ENCODE measurements at places on chromosomes 2 and 18.

DNA sequence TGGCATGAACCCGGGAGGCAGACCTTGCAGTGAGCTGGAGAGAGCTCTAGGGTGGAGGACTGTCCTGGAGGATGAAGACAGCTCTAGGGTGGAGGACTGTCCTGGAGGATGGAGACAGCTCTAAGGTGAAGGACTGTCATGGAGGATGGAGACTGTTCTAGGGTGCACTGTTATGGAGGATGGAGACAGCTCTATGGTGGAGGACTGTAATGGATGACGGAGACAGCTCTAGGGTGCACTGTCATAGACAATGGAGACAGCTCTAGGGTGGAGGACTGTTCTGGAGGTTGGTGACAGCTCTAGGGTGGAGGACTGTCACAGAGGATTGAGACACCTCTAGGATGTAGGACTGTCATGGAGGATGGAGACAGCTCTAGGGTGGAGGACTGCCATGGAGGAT lies 21.1 kb upstream of the KCNG2 start:
- DNase-seq, result no peak

DNA sequence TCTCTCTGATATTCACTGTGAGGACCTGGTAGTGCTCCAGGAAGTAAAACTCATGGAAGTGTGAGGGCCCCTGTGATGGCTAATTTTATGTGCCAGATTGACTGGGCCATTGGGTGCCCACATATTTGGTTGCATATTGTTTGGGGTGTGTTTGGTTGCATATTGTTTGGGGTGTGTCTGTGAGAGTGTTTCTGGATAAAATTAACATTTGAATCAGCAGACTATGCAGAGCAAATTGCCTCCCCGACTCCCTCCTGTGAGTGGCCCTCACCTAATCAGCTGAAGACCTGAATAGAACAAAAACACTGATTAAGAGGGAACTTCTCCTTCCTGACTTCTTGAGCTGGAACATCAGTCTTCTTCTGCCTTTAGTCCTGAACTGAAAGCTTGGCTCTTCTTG lies 173.3 kb upstream of the LINC00305 start:
- DNase-seq, result no peak

DNA sequence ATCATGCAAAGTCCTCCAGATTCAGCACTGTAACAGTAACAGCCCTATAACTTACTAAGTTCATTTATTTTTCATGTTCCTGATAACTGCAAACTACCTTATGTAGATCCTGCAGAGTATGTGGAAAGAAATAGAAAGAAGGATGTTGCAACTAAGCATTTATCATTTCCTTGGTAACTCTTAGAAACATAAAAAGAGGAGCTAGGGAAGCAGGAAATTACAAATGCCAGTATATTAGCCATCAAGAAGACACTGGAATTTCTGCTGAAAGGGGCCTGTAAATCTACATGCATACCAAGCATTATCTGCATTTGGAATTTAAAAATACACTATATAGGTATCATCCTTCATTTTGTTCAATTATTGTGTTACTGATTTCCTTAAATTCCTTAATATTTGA lies 66.8 kb downstream of the PDE11A start:
- DNase-seq, result no peak

DNA sequence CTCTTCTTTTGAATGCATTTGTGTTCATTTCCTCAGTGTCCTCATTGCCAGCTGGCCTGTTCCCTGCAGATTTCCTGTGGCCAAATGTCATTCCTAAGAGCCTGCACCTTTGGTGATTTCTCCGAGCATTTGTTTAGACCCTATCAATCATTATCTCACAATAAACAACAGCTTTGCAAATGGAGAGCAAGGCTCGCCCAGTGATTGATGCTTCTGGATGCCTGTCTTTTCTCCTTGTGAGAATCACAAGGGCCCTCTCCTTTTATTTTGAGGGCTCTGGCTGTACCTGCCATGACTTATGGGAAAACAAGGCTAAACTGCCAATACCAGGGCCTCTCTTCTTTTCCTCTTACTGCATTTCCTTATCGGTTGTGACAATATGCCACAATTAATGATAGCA lies 1454.4 kb upstream of the CELF4 start:
- DNase-seq, result no peak

- no peak for DNase-seq
Measured at GRCh38 chr2:144678736-144679135, 158.8 kb upstream of the ZEB2 start.

- DNase-seq, result no peak
Measured at GRCh38 chr18:48033790-48034650, 103.6 kb upstream of the SMAD2 start.

DNA sequence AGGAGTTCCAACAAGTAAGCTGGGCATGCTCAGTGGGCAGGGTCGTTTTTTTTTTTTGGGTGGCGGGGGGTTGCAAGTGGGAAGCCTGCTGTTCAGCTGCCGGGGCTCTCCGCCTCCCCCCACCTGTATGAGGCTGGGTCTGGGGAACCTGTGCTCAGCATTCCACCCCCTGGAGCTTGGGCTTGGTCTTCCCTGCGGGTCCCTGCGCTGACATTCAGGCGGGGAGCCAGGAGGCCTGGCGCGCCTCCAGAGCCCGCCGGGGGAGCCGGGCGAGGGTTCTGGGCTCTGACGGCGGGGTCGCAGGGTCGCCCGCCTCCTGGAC lies 822 bp upstream of the GPD2 start:
- DNase-seq, result peak; percentile 45

DNA sequence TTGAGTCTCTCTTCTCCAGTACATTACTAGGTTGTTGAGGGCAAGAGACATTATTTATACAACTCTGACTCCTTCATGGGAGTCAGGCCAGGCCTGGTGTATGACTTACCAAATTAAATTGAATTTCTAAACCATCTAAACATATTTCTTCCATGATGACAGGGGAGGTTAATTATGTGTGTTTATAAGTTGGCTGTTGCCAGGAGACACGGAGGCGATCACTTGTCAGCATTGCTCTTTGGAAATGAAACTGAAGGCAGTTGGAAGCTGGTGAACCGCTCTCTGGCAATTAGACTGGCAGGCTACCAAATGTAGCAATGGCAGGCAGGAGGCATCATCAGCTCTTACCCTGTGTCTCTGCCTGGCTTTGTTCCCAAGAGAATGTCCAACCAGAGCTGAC lies 241.4 kb downstream of the KCNS3 start:
- DNase-seq, result no peak

- no peak for DNase-seq
Measured at GRCh38 chr2:126657148-126657635, 1.2 kb downstream of the GYPC start.

DNA sequence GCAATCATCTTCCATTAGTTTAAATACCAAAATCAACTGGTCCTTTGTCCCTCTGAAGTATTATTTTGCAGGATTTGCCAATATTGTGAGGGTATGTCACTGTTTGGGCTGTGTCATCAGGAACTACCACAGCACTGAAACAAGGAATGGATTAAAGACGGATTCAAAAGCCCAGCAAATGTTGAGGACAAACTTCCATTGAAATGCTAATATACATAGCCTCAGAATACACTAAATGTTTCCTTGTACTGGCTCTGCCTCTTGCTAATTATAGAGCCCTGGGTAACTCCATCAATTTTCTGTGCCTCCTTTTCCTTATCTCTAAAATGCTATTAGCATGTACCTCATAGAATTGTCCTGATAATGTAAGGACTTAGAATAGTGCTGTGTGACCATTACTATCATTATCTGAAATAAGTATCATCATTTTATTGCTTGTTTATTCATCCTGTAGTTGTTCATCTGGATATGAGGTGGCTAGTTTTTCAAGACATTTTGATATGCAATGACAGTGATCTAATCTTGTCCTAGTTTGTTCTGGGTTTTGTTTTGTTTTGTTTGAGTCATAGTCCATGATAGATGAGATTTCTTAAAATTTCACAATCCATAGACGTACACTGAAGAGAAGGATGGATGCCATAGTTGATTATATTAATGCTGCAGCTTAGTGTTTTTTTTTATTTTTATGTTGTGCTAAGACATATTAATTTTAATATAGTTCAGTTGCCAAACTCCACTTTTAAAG lies 333.4 kb upstream of the KCNH7 start:
- DNase-seq, result no peak

GRCh38 chr2:36178384-36178783 lies 177.2 kb upstream of the CRIM1 start:
- DNase-seq, result no peak

DNA sequence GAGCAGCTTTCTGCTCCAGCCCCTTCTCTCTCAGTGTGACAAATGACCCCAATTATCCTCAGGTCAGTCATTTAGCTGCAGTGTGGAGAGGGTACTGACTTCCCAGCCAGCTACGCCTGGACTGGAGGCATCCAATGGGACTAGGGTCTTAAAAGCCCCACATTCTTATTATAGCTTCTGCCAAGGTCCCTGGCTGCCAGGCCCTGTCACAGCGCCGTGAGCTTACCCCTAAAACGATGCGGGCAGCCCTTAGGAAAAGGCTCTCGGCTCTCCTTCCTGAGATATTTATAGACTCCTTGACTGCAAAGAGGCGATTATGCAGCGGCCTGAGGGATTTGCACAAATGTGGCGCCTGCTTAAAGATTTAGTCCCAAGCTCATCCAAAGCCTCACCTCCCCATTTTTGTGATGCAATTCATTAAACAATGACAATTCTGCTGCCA lies 69.2 kb upstream of the EDAR start:
- peak; percentile 89 for DNase-seq

- DNase-seq, result no peak
Measured at GRCh38 chr2:103153580-103154284, 391.9 kb downstream of the TMEM182 start.

DNA sequence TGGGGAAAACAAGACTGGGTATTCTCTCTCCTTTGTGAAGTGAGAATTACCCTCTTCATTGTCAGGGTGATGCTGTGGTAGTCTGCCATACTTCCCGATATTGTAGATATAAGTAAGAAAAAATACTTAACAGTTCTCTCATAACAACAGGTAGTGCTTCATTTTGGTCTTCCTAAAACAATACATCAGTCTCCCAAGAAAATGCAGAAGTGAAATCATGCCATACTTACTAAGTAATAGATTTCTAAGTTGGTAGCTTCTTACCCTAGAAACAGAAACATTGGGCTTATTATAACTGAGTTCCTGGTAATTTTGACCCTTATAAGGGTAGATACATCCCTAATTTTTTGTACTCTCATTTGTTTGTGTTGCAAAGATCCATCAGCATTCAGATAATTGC lies 460.7 kb upstream of the DCC start:
- no peak for DNase-seq

DNA sequence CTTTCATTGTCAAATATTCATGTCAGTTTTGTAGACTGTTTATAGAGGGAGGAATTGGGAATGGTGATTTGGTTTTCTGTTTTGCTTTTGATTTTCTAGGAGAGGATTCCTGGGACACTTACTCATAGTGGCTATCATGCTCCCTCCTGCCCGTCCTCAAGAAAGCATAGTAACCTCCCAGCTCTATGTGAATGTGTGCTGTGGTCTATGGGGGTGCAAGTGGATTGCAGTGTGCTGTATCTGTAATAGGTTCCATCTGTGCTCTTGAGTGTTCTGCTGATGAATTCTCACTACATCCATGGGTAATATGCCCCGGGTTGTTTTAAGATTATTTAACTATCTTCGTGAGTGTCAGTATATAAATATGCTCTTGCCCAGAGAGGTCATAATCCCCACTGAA lies 811.3 kb downstream of the CNTNAP5 start:
- no peak for DNase-seq

DNA sequence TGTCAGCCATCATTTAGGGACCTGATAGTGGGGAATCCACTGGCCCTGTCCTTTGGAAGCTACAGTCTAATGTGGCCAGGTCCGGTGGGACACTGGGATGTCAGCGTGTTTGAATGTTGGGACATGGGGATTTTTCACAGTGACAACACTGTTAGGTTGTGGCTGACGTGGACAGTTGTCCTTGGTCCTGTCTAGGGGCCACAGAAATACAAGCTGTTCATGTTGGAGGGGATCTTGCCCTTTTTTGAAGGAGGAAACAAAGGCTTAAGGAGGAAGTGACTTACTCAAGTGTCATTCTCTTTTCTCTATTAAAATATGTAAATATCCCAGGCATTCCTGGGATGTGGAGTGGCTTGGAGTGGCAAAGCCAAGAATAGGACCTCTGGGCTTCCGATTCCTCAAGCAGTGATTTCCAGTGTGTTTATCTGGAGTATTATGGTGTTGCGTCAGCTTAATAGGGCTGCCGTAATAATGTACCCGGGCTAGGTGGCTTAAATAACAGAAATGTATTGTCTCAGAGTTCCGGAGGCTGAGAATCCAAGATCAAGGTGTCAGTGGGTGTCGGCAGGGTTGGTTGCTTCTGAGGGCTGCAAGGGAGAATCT lies 8.5 kb downstream of the ACOXL start:
- DNase-seq, result no peak

DNA sequence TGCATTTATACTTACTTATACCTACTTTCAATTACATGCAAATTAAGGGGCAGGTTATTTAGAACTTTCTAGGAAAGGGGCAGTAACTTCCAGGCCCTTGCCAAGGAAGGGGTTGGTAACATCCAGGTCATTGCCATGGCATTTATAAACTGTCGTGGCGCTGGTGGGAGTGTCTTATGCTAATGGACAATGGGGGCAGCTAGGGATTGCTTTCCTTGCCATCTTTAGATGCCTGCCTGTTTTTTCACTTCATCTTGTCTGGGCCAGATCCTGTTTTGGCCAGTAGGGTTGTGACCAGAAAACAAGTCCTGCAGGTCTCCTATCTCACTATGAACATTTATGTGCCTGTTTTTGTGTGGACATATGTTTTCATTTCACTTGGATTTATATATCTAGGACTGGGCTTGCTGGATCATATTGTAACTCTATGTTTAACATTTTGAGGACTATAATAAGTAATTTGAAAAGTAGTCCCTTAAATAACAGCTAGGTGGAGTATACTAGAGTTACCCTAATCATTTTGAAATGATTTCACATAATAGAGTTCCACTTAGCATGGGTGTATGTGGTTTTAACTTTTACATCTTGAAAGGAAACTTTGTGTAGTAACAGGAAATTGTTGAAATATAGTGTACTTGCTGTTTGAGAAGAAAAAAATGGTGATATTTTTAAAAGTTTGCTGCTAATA lies 56.1 kb downstream of the LCLAT1 start:
- DNase-seq, result no peak

GRCh38 chr2:99442837-99443236 lies 47.0 kb downstream of the REV1 start:
- no peak for DNase-seq

- peak; percentile 71 for DNase-seq
Measured at GRCh38 chr2:231557571-231558217, 27.4 kb upstream of the NMUR1 start.

- no peak for DNase-seq
Measured at GRCh38 chr2:216701544-216701943, 6.2 kb upstream of the IGFBP5 start.

DNA sequence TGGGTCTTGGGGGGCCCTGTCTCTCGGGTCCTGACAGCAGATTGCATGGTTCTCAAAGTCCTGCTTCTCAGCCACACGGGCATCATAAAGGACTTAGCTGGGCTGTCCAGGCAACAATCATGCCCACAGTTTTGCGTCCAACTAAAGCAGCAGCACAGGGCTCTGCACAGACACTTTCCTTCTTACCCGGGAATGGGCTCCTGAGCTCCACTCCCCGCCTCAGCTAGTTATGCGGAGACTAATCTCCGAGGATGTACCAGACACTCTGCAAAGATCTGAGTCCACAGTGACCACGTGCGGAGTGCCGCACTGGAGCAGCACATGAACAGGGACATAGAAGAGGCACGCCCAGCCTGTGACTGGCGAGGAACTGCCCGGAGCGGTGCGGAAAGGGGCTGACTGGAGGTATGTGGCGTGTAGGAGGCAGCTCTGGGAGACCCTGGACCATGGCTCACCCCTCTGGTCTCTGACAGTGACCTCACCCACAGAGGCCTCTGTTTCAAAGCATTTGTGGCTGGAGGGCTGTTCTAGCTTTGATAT lies 270.0 kb downstream of the HDAC4 start:
- DNase-seq, result no peak

GRCh38 chr18:74531043-74531442 lies 3.3 kb upstream of the CNDP1 start:
- no peak for DNase-seq

All from WERI-Rb-1 (cell line).